ENCODE measurements at places on chromosomes 13 and 19.

DNA sequence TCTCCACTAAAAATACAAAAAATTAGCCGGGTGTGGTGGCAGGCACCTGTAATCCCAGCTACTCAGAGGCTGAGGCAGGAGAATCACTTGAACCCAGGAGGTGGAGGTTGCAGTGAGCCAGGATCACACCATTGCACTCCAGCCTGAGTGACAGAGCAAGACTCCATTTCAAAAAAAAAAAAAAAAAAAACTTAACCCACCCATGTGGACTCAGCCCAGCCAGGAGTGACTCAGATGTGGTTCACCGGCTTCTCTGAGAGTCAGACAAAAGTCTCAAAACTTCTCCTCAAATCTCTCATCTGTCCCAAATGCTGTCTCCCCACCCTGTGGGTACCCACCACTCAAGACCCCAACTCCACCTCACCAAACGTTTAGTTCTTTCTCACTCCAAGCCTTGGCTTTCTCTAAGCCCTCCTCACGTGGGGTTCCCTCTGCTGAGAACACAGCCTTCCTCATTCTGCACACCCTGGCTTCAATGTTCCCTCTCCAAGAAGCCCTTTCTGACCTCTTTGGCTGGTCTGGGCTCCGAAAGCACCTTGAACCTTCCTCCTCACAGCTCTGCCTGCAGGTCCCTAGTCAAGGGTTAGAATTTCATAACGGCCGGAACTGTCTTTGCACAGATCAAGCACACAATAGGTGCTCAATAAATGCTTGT, 11.1 kb upstream of the RAB3A start:
- DNase-seq, result no peak

- DNase-seq, result no peak
Measured at GRCh38 chr13:36090592-36090991, 40.6 kb downstream of the DCLK1 start.

DNA sequence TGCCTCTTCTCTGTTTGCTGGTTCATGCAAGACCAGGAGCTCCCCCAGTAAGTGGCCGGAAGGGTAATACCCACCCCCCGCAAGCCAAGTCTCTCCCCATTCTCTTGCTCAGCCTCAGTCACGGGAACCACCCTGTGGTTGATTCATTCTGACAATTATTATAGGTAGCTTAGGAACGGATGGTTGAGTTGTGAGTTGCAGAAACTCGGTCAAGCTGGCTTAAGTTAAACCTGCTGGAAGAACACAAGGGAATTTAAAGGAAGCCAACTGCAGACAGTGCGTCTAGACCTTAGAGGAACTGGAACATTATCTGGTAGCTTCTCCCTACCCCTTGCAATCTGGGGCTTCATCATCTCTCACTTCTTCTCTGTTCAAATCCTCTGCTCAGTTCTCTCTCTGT, 8.9 kb downstream of the FPR1 start:
- DNase-seq, result no peak

DNA sequence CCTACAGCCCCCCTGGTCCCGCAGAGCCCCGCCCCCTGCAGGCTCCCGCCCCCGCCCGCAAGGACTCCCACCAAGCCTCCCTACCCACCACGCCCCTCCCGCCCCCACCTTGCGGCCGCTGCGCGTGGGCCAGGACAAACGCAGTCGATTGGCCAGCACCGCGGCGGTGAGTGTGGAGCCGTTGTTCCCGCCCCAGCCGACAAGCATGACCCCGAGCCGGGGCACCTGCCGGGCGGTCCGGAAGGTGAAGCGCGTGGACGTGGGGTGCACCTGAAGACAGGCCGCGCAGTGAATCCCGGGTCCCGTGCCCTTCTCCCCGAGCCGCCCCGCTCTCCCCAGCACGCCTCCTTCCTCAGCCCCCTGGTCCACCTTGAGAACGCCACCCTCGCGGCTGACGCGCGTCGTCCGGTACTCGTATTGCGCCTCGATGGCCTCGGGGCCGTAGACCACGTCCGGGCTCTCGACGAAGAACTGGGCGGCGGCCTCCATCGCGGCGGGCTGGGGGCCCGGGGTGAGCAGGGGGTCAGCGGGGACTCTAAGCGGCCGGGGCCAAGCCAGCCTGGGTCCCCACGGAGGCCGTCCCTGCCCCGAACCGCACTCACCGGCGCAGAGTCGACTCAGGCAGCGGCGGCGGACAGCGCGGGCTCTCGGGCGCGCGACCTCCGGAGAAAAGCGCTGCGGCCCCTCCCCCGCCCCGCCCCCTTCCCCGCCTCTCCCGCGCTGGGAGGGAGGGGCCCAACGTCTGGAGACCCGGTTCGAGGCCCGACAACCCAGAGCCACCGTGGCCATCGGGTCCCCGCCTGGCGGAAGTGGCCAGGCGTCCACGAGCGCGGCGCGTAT, at the start of gene ISYNA1:
TSS of gene ISYNA1 (minus strand) at position 643 of the 840 bp plus-strand sequence. CDS start at position 489, 154 bp downstream.
- DNase-seq, result peak; percentile 47

GRCh38 chr19:3977242-3978143, 6.6 kb upstream of the DAPK3 start:
- peak; percentile 17 for DNase-seq

GRCh38 chr13:93398167-93399035, 171.8 kb downstream of the GPC6 start:
- DNase-seq, result no peak

GRCh38 chr19:28184997-28185396, 1028.0 kb downstream of the UQCRFS1 start:
- DNase-seq, result no peak

GRCh38 chr19:14480700-14481079, 5.5 kb upstream of the PTGER1 start:
- DNase-seq, result no peak

DNA sequence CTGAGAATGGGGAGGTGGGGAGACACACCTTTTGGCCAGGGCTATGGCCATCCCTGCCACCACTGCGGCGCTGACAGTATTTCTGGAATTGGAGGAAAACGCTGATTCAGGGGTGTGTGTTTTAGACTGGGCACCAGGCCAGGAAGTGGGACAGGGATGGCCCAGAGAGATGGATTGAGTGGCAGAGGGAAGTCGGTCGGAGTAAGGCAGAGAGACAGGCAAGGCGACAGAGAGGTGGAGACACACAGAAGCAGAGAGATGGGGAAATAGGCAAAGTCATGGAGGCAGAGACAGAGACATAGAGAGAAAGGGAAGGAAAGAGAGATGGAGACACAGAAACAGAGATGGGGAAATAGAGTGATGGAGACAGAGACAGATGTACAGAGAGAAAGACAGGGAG, 4.1 kb upstream of the C19orf81 start:
- DNase-seq, result no peak

DNA sequence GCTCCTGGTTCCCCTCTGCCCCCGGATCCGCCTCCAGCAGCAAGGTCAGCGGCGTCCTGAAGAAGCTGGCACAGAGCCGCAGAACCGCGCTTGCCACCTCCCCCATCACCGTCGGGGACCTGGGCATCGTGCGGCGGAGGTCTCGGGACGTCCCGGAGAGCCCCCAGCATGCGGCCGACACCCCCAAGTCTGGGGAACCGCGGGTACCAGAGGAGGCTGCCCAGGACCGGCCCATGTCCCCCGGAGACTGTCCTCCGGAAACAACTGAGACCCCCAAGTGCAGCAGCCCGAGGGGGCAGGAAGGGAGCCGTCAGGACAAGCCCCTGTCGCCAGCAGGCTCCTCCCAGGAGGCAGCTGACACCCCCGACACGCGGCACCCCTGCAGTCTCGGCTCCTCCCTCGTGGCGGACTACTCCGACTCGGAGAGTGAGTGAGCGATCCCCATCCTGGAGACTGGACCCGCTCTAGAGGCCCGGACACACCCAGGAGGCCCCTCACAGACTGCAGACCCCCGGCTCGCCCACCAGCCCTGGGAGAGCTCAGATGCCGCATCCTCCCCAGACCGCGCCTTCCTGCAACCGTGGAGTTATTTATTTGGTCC, 1.6 kb upstream of the MRI1 start:
- DNase-seq, result no peak

GRCh38 chr19:47230054-47230920, 712 bp downstream of the BBC3 start:
- peak; percentile 72 for DNase-seq

DNA sequence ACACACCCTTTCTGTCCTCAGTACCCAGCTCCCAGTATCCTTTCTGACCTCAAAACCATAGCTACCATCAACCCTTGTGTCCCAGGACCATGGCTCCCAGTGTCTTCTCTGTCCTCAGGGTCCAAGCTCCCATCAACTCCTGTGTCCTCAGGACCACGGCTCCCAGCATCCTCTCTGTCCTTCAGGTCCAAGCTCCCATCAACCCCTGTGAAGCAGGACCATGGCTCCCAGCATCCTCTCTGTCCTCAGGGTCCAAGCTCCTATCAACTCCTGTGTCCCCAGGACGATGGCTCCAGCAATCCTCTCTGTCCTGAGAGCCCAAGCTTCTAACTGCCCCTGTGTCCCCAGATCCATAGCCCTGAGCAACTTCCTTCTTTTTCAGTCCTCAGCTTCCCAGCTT, 1.7 kb upstream of the CADM4 start:
- DNase-seq, result no peak

DNA sequence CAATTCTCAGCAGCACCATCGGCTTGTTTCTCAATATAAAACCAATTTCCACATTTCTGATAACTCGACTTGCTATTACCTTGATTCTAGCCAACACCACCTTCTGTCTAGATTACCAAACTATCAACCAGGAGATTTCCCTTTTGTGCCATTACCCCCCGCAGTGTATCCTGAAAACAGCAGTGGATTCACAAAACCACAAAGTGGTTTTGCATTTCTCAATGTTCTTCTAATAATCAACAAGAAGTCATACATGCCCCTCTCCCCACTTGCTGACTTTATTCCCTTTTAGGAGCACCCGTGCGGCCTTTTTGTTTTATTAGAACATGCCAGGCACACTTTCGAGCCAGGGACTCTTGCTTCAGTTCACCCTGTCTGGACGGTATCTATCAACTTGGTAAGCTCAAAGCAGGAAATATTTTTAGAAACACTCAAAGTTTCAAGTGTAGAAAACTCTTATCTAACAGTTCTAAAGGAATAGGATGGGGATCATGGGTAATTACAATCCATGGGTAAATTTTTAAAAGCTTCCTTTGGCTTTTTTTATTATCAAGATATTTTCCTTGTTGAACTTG, 967.4 kb downstream of the EFNB2 start:
- no peak for DNase-seq

GRCh38 chr13:66492479-66492878, 737.7 kb downstream of the PCDH9 start:
- DNase-seq, result no peak

DNA sequence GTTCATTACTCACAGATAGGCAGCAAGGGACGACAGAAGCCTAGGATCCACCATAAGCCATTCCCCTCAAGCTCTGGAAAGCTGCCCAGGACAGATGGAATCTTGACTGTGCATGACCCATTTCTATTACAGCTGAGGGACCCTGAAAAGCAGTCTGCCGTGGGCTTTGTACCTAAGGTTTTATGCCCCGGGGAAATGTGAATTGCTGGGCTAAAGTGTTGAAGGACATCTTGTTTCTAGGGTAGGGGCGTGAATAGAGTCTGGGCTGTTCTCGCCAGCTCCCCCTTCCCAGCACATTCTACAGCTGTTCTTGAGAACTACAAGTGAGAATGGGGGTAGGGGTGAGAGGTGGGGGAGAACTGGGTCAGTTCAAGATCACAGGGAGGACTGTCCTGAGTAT, 53.6 kb upstream of the TMTC4 start:
- DNase-seq, result no peak

- no peak for DNase-seq
Measured at GRCh38 chr13:35797244-35797643, 320.8 kb upstream of the MAB21L1 start.

DNA sequence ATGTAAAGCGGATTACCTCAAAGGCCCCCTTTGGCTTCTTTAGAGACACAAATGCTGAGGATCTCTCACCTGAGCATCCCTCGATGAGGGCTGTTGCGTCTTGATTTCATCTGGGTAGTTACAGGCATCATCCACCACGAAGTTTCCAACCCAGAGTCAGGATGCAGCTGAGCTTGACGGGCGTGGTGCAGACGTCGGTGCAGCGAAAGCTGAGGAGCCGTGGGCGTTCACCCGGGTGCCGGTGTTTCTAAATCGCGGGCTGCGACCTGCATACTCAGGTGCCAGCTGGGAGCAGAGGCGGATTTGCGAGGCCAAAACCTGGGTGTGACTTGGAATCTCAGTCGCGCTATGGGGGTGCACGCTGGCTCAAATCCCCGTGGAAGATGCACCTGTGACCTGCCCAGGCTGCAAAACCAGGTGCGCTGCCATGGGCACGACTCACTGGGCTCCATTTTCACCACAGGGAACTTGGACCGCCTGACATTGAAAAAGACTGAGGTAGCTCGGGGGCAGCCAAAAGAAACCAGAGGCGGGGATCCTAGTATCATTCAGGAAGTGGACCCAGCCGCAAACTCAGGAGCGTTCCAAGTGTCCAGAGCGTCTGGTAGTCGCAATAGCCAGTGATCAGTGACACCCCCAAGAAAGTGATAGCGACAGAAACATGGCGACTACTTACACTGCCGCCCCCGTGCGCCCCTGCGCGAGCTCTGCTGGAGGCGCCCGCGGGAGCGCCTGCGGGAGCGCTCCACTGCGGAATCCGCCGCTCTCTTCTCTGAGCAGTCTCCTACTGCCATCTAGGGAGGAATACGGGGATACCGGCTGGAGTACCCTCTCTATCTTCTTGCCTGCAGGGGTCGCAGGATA, 36.4 kb upstream of the IGFL4 start:
- no peak for DNase-seq

- DNase-seq, result no peak
Measured at GRCh38 chr19:45785097-45785496, 2.8 kb upstream of the DMPK start.

DNA sequence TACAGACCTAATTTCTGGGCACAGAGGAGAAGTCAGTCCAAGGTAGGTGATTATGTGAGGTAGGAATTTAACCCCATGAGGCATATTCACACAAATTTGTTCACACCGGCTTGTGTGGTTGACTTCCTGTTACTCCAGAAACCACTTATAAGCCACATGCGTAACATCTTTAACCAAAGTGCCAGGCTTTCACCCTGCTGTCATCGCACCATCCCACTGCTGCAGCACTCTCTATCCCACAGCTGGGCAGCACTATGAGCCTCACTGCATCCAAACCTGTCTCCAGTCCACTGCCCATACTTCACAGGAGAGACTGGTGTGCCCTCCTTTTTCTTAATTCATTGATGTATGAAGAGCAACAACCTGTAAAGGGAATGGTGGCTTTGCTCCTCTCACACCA, 128.2 kb upstream of the ARGLU1 start:
- DNase-seq, result no peak

- no peak for DNase-seq
Measured at GRCh38 chr19:3857449-3858003, 11.3 kb downstream of the ZFR2 start.

DNA sequence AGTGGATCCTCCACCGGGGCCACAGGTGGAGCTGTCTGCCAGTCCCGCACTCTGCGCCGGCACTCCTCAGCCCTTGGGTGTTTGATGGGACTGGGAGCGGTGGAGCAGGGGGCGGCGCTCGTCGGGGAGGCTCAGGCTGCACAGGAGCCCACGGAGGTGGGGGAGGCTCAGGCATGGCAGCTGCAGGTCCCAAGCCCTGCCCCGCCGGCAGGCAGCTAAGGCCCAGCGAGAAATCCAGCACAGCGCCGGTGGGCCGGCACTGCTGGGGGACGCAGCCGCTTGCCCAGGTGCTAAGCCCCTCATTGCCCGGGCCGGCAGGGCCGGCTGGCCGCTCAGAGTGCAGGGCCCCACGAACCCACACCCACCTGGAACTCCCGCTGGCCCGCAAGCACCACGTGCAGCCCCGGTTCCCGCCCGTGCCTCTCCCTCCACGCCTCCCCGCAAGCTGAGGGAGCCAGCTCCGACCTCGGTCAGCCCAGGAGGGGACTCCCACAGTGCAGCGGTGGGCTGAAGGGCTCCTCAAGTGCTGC, 286.4 kb downstream of the RBM26 start:
- no peak for DNase-seq

GRCh38 chr13:39341251-39341650, 261.7 kb downstream of the LHFPL6 start:
- DNase-seq, result no peak

- no peak for DNase-seq
Measured at GRCh38 chr19:49716154-49716553, 25.2 kb downstream of the CPT1C start.

Data from CD4-positive, alpha-beta T cell (primary cell).